Sciatic nerve (tissue), 2 donors: ENCODE measurements at places on chromosomes 7 and 10.

DNA sequence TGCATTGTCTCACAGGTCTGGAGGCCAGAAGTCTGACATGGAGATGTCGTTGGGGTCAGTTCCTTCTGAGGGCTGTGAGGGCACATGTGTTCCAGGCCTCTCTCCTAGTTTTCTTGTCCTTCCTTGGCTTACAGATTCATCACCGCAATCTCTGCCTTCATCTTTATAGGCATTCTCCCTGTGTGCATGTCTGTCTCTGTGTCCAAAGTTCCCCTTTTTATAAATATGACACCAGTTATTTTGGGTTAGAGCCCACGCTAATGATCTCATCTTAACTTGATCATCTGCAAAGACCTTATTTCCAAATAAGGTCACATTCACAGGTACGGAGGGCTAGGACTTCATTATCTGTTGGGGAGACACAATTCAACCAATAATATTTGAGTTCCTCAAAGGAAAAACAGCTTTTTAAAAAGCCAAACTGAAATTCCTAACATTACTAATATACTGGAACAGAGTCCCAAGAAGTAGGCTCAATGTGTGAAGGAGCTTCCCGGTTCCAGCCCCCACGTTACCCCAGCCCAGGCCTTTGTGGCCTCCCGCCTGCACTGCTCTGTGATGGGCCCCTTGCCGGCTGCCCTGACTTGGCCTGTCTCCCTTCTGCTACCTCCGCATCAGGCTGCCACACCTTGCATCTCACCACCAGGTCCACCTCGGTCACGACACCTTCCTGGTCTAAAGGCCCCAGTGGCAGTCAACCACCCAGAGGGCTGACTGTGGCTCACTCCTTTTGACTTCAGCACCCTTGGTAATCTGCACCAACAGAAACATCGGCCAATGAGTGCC is 142.7 kb downstream of the KCNMA1 start:
- DNase-seq = no peak

- no peak for DNase-seq
Observed at GRCh38 chr10:44153918-44154670, 230.8 kb downstream of the CXCL12 start.

DNA sequence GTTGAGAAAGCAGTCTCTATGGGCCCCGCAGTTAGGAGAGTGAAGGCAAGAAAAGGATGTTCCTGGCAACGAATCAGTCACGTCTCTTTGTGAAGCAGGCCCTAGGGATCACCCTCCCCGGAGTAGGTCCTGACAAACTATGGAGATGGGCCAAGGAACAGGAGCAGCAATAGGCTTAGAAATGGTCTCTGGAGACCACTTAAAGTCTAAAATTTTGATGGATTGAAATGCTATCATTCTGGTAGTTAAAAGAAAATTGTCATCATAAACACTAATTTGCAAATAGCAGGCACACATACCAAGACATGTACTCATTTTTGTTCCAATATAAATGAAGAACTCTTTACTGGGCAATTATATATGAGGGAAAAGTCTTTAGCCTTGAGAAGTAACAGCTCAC is 123.5 kb downstream of the ITGB8 start:
- no peak for DNase-seq

DNA sequence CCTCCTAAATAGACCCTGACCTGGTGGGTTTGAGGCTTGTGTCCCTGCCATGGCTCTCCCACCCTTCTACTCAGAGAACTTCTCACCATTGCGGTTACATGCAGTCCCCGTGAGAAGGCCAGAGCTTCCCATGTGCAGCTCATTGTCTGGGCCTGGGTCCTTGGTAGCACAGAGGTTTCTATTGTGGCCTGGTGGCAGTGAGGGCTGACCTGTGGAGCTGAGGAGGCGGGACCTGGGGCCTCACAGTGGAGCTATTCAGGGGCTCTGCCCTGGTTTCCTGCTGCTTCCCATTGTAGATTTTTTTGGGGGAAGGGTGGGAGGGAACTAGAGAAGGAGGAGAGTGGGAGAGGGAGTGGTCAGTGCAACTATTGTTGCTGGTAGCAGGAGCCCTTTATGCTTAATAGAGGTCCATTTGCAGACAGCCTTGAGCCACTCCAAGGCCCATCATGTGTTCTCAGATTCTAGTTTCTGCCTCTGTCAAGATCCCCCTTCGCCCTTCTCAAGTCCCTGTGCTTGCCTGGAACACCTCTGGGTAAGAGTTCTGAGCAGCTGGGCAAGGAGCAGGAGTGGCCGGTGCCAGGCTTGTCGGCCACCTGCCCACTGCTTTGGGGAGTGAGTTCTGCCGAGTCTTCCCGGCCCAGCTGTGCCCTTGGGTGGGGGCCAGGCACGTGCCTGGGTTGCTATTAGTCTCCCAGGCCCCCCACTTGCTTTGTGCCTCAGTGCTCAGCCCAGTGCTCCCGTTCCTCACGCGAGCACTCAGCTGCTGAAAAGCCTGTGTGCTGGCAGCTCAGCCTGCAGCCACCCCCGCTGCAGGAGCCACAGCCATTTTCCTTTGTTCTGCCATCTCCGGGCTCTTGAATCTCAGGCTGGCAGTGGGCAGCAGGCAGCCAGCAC is 10.7 kb downstream of the TSPAN14 start:
- DNase-seq = peak; percentile 64

- DNase-seq = no peak
Observed at GRCh38 chr10:58439632-58440364, 54.6 kb downstream of the TFAM start.

GRCh38 chr10:68408898-68409518 is 1.9 kb upstream of the RUFY2 start:
- no peak for DNase-seq
